CD4-positive, alpha-beta memory T cell (primary cell): ENCODE measurements at places on chromosomes 2 and 18.

- peaks cover 15% of the 10 kb centered on the region for H3K4me1 ChIP-seq
- H3K4me3 ChIP-seq = no peak overlapping the region
- no peak for DNase-seq
- no peaks in the 10 kb centered on the region for H3K36me3 ChIP-seq
- H3K27ac ChIP-seq = no peak overlapping the region
Observed at GRCh38 chr2:118883792-118884191, 36.3 kb upstream of the EN1 start.

DNA sequence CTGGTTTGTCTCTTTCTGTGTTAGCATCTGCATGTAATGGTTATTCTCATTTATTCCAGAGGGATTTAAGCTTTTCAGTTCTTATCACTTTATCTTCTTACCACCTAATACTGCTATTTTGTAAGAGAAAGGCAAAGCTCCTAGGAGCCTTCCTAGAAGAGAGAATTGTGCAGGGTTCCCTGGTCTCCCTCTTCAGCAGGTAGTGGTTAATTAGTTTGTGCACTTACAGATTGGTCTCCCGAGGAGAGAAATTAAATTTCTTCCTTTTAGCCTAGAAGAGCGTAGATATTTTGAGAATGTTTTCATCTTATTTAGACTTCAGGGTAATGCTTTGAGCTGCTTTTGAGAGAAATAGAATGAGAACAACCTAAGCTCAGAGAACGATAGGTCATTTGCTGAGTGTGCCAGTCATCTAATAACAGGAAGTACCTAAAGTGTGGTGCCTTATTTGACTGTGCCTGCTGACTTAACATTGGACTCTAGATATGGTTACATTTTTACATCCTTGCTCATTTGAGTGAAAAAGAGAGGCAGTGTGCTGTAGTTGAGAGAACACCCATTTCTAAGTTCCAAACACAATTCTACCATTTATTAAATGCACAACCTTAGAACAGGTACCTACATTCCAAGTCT, 651.4 kb downstream of the STK39 start:
- DNase-seq = no peak
- H3K4me1 ChIP-seq = no peaks in the 10 kb centered on the region
- H3K36me3 ChIP-seq = no peaks in the 10 kb centered on the region
- no peaks in the 10 kb centered on the region for H3K27me3 ChIP-seq

DNA sequence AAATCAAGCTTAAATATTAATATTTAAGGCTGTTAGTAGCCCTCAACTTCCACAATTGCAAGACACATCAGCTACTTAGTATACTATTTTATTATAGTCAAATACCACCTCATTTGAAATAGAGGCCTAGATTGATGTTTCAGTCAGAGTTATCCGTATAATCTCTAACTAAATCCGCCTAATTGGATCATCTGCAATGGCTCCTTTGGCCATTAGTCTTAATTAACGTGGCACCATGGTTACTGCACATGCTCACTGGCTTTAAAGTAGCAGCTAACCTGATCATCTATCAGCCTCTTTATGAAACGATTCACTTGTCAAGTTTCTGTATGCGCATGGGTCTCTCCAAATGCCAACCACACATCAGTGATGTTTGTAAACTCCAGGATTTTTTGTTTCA, 112.3 kb downstream of the COLEC12 start:
- no peaks in the 10 kb centered on the region for H3K36me3 ChIP-seq
- no peak overlapping the region for H3K4me3 ChIP-seq
- no peak for DNase-seq
- H3K27me3 ChIP-seq = peaks cover 4% of the 10 kb centered on the region
- H3K4me1 ChIP-seq = no peaks in the 10 kb centered on the region

GRCh38 chr2:605674-606608, 71.3 kb downstream of the TMEM18 start:
- no peaks in the 10 kb centered on the region for H3K27me3 ChIP-seq
- no peaks in the 10 kb centered on the region for H3K4me1 ChIP-seq
- no peaks in the 10 kb centered on the region for H3K36me3 ChIP-seq
- H3K27ac ChIP-seq = no peak overlapping the region
- no peak for DNase-seq

- no peaks in the 10 kb centered on the region for H3K36me3 ChIP-seq
- no peak overlapping the region for H3K4me3 ChIP-seq
- H3K27ac ChIP-seq = no peak overlapping the region
- DNase-seq = no peak
Observed at GRCh38 chr2:240926516-240927389, 20.6 kb downstream of the CROCC2 start.

GRCh38 chr2:128228894-128229293, 89.8 kb downstream of the HS6ST1 start:
- H3K4me3 ChIP-seq = no peak overlapping the region
- no peak overlapping the region for H3K27ac ChIP-seq
- no peaks in the 10 kb centered on the region for H3K36me3 ChIP-seq
